ENCODE measurements at places on chromosomes 1 and 21.

DNA sequence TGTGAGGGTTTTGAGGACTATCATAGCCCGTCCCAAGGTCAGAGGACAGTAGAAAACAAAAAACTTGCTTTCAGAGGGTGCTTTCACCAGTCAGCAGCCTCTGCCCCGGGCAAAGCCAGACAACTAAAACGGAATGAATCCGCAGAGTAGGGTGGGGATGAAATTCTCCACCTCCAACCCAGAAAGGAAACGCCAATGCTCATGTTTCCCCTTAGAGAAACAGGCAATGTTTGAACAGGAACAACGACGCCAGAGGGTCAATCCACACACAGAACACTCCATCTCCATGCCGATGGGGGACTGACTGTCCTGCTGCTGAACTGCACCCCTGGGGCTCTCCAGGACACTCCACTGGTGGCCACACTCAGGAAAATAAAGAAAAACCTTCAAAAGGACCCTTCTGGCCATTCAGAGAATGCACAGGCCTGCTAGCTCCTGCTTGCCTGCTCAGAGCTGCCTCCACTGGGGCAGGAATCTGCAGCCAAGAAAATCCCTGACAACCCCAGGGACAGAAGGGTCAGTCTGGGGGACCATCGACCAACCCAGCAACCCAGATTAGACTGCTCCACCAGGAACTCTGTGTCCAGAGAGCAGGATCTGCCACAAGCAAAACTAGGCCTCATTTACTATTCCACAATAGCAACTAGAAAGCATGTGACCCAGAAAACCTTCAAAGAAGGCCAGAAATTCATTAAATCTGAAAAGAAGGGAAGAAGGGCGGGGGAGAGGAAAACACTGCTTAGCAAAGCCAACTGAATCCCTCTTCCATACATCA is 116.0 kb downstream of the TOMM20 start:
- DNase-seq: no peak

DNA sequence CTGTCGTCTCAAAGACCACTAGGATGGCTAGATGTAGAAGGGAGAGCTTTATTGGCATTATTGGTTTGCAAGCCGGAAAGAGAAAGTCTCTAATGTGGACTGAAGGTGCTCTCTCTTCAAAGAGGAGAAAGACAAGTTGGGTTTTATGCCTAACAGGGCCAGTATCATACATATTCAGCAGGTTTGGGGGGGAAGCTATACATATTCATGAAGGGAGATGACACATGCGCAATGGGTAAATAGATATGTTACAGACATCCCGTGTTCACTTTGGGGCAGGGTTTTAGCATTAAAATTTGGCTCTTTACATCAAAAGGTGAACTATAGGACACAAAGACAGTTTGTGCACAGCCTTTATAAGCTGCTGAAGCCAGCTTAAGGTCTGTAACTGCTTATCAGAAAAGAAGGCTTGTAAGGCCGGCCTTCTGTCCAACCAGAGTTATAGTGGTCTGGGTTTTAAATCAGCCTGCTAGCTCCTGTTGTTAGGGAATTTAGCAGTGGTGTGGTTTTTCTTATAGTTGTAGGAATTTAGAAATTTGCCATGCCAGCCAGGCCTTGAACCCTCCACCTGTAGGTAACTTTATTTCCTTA is 46.5 kb upstream of the LRRN2 start:
- no peak for DNase-seq

DNA sequence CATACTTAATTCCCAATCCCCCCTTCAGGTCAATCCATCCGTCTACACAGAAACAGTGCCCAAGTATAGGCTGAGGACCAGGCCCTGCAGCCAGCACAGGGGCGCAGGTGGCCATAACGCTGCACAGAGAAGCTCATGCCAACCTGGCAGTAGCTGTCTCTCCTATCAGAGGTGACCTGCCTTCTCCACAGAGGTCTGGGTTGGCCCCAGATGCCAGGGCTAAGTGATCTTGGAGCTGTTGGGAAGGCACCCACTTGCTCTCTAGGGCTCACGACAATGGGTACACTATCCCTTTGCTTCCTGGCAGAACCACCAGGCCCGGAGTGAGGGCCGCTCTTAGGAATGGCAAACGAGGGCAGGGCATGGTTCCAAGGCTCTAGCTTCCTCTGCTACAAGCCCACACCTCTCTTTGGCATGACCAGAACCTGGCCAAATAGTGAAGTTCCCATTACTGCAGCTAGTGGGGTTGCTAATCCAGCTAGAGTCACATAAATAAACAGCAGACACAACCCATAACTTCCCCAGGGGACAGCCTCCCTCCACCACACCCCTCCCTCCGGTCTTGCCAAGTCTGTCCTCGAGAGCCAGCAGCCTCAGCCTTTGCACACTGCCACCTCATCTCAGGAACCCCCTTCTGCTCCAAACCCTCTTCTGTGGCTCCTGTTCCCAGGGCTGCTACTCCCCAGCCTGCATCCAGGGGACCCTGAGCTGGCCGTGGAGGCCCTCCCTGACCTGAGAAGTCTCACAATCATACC is 113.0 kb downstream of the GLIS1 start:
- no peak for DNase-seq

DNA sequence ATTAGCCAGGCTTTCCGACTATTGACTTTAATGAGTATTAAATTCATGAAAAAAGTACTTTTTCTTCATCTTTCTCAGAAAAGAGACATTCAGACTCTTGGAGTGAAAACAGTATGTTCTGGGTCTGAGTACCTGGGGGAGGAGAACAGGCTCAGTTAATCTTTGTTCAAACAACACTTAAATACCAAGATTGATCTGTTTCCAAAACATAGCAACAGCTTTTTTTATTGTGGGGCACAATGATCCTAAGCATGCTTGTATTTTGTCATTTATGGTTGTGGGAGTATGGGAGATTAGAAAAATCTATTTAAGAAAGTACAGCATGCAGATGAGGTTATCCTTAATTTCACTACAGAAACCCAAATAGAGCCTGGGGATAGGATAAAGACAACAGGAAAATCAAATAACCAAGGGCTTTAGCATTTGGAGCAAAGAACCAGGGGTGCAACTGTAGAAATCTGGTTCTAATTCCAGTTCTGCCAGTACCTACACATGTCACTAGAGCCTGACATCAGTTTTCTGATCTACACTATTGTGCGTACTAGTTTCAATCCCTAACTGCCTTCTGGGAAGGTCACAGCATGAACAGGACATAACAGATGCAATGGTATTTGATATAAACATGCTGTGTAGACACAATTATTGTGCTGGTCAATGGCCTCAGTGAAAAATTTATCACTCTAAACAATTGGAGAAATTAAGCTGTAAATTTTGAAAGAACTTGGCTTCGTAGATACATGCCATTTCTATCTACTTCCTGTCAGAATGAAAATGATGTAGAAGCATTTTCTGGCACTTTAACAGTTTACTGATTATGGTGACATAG is 91.2 kb downstream of the KCNK1 start:
- DNase-seq: no peak

DNA sequence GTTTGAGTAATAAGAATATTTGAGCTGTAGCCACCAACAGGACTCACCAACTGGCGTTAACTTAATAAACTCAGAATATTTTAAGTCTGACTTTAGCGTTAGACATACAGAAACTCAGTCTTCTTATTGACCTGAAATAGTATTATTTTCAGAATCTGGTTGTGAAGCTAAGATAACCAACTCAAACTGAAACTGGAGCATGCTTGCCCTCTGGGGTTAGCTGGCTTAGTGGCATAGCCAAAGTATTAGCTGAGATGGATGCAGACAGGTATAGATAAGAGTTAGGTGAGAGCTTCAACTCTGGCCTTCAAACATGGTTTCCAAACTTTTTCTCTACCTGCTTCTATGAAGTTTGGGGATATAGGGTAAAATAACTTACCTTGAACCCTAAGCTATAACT is 40.5 kb downstream of the AMY1C start:
- DNase-seq: no peak

GRCh38 chr1:109269212-109269980 is 13.5 kb downstream of the PSRC1 start:
- no peak for DNase-seq

- no peak for DNase-seq
Measured at GRCh38 chr1:168939110-168939946, 167.2 kb upstream of the ATP1B1 start.

GRCh38 chr1:5664906-5665875 is 327.0 kb downstream of the NPHP4 start:
- DNase-seq: no peak

DNA sequence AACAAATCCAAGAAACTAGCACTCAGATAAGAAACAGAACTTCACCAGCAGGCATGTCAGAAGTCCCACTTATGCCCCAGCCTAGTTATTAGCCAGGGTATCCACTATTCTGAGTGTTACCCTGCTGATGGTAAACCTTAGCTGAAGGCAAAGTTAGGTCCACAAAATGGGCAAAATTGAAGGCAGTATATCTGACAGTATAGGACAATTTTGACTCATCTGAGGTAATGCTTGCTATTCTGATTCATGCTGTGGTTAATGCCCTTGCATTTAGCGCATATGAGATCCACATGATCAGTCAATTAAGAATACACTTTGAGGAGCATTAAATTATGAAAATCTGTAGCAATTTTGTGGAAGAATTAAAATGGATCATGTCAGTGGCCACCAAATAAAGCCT is 15.1 kb downstream of the IFI44 start:
- no peak for DNase-seq

DNA sequence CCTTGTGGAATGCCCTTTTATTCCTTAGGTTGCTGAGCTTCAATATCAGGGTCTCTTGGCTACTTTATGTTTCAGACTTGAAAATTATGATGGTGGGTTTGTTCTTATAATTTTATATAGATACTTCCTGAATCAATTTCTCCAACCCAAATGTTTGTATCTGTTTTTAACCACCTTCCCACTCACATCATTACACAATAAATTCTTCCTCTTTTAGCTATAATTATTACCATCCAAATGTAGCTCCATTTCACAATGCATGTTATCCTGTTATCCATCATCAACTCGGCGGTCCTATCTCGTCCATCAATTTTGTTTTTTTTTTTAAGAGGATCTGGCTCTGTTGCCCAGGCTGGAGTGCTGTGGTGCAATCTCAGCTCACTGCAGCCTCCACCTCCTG is 357.6 kb upstream of the ZP4 start:
- no peak for DNase-seq

- no peak for DNase-seq
Measured at GRCh38 chr21:45954261-45954660, 27.3 kb upstream of the COL6A1 start.

GRCh38 chr1:101732261-101732660 is 264.5 kb downstream of the OLFM3 start:
- DNase-seq: no peak
